ENCODE measurements at places on chromosomes 4 and X.

GRCh38 chr4:47646372-47646771, 161.3 kb downstream of the ATP10D start:
- DNase-seq, result no peak

DNA sequence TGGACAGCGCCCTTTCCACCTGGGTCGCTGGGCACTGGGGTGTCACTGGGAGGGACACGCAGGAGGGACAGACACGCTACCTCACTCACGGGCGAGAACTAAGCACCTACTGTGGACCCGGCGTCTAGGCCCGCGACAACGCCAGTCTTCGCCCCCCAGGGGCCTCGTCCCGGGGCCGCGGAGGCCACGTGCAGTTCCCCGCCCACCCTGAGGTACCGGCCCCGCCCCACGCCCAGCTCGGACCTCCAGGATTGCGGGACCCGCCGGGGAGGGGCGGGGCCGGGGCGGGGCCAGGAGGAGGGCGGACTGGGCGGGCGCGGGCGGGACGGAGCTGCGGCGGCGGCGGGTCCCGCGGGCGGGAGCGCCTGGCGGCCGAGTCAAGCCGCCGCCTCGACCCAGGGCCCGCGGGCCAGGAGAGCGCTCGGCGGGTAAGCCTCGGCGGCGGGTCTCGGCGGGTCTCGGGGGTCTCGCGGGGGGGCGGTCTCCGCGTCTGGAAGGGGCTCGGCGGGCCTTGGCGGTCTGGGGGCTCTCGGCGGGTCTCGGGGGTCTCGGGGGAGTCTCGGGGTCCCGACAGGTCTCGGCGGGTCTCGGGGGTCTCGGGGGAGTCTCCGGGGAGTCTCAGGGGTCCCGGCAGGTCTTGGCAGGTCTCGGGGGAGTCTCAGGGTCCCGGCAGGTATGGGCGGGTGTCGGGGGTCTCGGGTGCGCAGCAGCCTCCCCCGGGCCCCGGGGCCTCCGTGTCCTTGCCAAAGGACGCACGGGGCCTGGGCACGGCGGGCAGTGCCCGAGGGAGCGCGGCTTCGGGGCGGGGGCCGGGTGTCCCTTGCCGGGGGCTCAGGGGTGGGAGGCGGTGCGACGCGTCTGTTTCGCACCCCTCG, at the start of gene SH3BP2:
Gene SH3BP2 (plus strand): TSS at position 375 of the 875 bp plus-strand sequence. CDS start 27,533 bp downstream, outside the sequence.
- peak; percentile 82 for DNase-seq

- DNase-seq, result no peak
These were observed 32.6 kb upstream of the PPP2R2C start for GRCh38 chr4:6504900-6505496.

GRCh38 chr4:107034091-107034995, 1.8 kb downstream of the DKK2 start:
- DNase-seq, result peak; percentile 16

DNA sequence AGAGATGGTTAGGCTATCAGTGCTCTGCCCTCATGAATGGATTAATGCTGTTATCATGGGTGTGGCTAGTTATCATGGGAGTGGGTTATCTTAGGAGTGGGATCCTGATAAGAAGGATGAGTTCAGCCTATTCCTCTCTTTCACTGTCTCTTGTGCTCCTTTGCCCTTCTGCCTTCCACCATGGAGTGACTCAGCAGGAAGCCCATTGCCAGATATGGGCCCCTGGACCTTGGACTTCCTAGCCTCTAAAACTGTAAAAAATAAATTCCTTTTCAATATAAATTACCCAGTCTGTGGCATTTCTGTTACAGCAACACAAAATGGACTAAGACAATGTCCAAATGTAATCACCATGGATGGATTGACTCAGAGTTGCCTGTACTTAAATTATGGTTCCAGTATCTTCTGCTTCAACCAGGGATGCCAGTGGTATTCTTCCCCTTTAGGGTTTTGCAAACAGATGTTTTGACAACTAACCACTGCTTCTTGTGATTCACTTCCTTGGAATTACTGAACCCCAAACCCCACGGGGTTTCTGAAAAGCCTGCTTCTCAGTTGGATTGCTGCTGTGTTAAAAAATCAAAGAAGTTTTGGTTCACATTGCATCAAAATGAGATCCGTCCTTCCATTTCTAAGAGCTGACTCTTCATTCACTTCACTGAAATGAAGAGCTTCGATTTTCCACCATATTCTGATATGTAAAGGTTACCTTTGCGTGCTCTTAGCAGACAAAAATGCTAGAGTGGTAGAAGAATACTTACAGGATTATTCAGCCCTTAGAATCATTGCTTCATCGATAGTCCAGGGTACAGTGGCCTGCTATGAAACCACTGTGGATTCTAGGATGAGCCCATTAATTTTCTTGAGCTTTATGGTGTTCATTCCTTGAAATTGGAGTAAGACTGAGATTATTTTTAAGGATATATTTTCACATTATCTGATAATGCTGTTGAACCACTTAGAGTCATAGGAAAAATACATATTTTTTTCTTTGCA, 107.7 kb downstream of the FRMPD4 start:
- no peak for DNase-seq

GRCh38 chr4:58738375-58738774, 1628.2 kb upstream of the IGFBP7 start:
- DNase-seq, result no peak

- DNase-seq, result no peak
These were observed 4.6 kb upstream of the TLR2 start for GRCh38 chr4:153679486-153679885.
